Stimulated activated CD4-positive, alpha-beta T cell treated with anti-CD3 and anti-CD28 coated beads, Interleukin-15, amount 100 ng/mL, for 1 hour (primary cell): ENCODE measurements at places on chromosomes 4 and X.

GRCh38 chrX:50893466-50893865, 17.1 kb upstream of the BMP15 start:
- no peak for DNase-seq

DNA sequence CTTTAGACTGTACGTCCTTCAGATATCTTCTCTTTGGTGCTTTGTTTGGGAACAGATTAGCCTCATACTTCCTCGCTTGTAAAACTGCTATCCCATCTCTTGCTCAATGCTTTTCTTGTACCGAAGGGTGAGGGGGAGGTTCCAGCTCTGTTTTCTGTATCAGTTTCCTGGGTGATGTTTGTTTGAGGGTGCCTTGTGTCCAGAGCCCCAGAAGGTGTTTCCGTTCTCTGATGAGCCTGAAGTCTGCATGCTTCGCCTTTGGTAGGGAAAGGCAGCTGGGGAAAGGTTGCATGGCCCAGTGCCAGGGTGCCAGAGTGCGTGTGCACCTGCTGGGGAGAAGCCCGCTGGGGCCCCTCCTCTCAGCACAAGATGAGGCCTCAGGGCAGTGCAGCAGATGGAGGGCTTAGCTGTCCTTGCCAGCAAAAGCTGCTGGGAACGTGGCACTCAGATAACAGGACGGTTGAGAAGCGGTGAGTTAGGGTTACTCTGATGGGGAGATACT, 73.7 kb downstream of the TBL1X start:
- DNase-seq: no peak

GRCh38 chrX:23803931-23804381, 21.0 kb downstream of the SAT1 start:
- DNase-seq: no peak

GRCh38 chr4:163395758-163396157, 52.1 kb downstream of the NPY5R start:
- no peak for DNase-seq

DNA sequence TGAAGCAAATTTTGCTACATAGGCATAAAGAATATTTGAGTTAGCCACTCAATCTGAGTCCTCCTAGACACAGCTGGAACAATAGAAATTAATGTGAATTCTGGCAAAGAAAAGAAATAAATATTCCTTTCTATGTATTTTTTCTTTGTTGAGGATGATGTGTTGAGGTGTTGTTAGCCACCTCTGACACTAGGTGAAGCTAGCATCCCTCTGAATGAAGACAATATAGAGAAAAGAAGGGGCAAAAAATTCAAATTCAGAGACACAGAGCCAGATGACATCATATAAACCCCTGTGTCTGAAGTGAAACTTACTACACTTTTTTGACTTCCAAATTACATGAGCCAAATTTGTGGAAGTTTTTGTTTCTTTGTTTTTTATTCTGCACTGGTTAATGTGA, 34.6 kb upstream of the TMPRSS11D start:
- DNase-seq: no peak
